HS-27A (cell line): ENCODE measurements at places on chromosomes 6 and 20.

DNA sequence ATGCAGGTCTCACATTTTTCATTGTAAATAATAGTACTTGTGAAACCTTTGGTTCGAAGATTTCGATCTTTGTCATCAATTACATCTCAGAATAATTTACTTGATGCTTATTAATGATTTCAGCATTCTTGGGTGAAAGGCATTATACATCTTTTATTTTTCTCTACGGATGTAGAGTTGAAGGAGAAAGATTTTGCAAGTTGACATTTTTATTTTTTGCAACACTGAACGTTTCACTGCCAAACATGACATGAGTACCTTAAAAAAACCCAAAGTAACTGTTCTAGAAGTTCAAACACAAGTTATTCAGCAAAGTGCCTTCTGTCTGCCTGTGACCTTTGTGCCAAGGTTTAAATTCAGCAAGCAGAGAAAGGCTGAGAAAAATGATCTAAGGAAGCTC is 97.3 kb upstream of the SGK1 start:
- no peak for DNase-seq

DNA sequence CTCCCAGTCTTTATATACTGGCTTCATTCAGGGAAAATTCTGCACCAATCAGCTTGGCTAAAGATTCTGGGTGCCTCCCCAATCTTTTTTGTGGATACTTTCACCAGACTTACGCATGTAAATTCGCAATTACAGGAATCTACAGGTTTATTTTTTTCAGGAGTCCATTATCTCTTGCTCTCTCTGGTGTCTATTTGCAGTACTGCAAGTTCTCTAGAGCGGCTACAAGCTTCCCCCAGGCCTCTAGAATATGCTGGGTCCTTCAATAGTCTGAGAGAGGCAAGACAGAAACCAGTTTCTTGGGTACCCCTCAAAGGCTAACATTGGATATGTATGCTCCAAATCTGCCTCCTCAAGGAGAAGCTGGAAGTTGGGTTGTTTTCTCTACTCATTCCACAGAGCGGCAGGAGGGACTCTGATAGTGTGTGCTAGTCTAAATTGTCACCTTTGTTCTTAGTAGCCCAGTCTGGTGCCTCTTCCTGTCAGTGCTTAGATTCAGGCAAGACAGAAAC is 58.5 kb downstream of the SUN5 start:
- DNase-seq: no peak

DNA sequence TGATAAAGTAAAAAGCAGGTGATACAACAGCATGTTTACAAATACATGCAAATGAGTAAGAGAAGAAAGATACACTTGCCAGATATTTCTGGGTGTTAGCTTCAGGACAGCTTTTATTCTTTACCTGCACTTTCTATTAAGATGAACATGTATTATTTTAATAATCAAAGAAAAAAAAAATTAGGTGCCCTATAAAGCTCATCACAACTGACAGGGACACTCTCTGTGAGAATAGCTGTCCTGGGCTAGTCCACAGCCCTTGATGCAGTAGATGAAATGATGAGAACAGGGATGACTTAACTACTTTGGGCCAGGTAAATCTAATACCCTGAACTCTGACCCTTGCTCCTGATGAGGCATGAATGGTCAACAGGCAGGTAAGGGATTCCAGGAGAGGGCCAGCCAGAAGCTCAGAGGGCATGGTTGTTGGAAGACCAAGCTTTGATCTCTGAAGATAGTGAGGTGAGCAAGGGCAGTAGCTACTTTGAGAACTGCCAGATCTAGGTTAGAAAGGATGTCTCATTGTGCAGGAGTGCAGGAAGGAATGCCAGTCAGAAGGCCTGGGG is 15.6 kb downstream of the NSFL1C start:
- DNase-seq: no peak

DNA sequence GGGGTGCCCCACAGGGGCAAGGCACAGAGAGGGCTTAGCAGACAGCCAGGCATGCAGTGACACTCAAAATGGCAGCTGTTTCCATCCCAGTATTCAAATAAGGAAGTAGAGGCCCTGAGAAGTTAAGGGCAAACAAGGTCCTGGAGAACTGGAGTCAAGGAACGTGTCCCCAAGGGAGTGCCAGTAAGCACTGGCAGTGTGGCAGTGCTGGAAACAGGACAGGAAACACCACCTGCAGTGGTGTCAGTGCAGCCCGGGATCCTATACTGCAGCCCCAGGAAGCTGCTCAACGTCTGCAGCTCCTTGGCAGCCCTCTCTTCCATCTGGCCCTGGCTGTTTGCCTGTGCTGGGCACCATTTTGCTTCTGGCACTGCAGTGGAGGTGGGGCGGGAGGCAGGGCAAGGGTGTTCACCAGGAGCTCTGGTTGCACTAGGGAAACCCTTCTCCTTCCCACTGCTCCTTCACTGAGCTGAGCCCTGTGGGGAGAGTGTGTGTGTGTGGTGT is 56.3 kb downstream of the EDN3 start:
- DNase-seq: no peak

DNA sequence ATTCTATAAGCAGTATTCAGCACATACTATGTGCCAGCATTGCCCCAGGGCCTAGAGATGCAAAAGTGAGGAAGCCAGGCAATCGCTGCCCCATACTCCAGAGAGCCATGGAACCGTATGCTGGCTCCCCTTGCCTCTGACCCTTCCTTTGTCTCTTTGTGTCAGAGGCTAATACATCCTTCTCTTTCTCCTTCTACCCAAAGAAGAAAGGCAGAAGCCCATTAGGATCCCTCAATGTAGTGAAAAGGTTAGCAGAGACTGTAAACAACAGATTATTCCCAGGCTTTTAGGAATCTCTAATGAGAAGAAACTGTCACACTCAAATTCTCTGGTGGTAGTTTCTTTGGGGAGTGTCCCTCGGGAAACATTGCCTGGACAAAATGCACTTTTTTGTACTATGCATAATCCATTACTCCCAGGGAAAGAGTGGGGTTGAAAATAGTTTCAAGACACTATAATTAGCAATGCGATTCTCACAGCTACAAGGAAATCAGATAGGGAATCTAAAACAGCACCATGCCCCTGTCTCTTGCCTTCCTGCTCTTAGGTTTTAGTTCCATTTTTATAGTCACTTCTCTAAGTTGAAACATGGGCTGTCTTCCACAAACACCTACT is 325.2 kb upstream of the CNR1 start:
- DNase-seq: no peak

DNA sequence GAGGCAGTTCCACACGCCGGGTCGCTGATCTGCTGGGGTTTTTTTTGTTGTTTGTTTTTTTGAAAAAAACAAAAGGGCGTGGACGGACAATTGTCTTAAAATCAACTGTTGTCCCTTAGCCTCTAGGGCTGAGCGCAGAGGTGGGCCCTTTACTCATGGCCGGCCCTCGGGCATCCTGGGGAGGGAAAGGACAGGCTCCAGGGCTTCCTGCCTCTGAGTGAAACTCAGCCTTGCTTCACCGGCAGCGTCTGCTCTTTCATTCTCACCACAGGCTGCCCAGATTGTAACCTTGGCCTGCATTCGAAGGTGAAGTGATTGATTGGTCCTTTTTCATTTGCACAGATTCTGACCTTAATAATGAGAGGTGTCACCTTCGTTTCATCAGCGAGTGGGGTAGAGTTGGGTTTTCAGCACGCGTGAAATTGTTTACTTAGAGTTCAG is 797 bp downstream of the SMIM13 start:
- peak; percentile 42 for DNase-seq

- no peak for DNase-seq
Measured at GRCh38 chr6:1591926-1592325, 17.8 kb upstream of the FOXC1 start.

DNA sequence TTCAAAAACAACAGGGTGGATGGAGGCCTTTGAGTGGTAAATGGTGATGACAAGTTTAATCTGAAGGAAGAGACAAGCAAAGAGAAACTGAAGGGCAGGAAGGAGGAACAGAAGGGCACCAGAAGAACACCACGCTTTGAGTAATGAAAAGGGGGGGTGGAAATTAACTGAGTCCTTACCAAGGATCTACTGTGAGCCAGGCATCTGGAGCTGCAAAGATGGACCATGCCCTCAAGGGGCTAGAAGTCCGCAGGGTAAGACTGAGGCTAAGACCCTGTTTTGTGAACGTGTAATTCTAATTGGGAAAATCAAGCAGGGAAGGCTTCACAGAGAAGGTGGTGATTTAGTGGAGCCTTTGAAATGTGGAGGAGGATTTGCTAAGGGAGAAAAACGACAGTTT is 1.6 kb downstream of the NDRG3 start:
- DNase-seq: no peak

GRCh38 chr6:125357515-125358256 is 55.9 kb upstream of the HDDC2 start:
- DNase-seq: no peak

DNA sequence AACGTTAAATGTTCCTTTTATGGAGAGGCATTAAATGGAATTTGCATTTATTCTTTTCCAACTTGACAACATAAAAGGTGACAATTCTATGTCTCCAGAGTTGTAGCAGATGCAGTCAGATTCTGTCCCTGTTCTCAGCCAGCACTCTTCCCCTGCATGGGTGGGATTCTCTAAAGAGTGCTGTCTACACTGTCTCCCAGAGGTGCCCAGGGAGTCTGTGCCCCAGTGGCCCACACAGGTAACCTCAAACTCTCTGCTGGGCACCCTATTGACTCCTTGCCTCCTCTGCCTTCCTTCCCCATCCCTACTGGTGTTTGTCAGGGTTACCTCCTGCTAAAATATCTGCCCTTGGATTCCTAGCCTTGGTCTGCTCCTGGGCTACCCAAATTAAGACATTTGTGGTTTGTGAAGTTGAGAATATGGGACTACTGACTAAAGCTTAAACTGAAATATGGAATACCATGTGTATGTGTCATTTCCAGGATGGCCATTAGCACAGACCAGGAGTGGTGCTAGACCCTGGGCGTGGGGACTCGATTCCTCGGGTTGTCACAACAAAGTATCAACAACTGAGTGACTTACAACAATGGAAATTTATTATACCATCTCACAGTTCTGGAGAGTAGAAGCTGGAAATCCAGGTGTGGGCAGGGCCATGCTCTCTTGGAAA is 284.7 kb downstream of the CDH26 start:
- peak; percentile 45 for DNase-seq

- DNase-seq: no peak
Measured at GRCh38 chr20:3670511-3670910, 7.3 kb upstream of the GFRA4 start.

- no peak for DNase-seq
Measured at GRCh38 chr6:133919362-133919761, 30.4 kb downstream of the TCF21 start.

- DNase-seq: no peak
Measured at GRCh38 chr6:5066456-5067093, 18.6 kb upstream of the PPP1R3G start.
